Stimulated activated CD4-positive, alpha-beta T cell treated with anti-CD3 and anti-CD28 coated beads, Interleukin-4, amount 100 ng/mL, for 4 hours (primary cell): ENCODE measurements at places on chromosomes 2 and 18.
A peak's percentile ranks its signal among the peaks of the same experiment; 100 is the strongest.

DNA sequence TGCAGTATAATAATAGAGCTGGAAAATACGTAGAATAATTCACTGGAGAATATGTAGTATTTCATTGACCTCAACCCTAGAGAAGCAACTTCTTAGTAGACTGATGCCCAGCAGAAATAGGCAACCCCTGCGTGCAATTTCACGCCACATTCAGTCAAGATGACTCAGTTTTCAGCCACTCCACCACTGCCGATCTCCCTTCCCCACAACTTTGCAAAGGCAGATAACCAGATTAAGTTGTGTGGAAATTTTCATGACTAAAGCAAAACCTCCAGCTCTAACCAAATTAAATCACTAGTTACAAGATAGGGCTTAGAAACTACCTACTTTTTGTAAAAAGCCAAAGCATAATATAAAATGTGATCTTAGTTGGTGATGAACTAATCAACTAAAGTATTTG lies 63.3 kb upstream of the STK17B start:
- peak; percentile 68 for DNase-seq

- no peak for DNase-seq
Observed at GRCh38 chr2:101817481-101817880, 120.0 kb downstream of the MAP4K4 start.

- DNase-seq: no peak
Observed at GRCh38 chr18:40935423-40935822, 1019.6 kb upstream of the PIK3C3 start.

DNA sequence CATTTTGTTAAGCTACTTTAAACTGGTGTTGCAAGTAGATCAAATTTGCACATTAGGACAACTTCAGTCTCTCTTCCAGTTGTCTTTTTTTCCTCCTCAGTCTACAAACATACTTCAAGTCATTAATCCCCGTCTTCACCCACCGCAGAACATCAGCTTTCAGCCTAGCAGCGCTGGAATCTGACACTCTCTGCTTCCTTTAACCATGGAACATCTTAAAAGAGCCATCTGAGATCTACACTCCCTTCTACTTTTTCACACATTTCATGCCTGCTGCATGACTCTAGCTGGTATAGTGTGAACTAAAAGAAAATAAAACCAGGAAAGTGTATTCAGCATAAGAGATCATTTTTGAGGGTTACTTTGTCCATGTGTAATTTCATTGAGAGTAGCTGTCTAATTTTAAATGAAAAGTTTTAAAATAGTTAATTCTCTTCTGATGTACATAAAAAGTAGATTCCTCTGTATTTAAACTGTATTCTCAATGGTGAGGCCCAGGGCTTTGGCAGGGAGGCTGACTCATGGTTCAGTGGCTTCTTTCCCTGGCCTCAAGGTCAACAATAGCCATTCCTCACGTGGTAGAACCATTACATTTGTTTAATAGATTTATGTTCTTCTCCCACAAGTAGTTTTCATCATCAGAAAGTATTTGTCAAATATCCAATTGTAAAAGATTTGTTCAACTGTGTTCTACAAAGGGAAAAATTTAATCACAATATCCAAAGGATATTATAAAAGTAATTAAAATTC lies 16.5 kb downstream of the SGPP2 start:
- no peak for DNase-seq

GRCh38 chr2:65658881-65659280 lies 226.5 kb upstream of the SPRED2 start:
- DNase-seq: no peak

- no peak for DNase-seq
Observed at GRCh38 chr18:60134806-60135205, 235.0 kb downstream of the PMAIP1 start.

GRCh38 chr18:68186039-68186438 lies 528.9 kb downstream of the TMX3 start:
- no peak for DNase-seq

- no peak for DNase-seq
Observed at GRCh38 chr2:66691031-66691965, 256.4 kb downstream of the MEIS1 start.

- DNase-seq: no peak
Observed at GRCh38 chr18:62464266-62464665, 58.6 kb upstream of the ZCCHC2 start.

DNA sequence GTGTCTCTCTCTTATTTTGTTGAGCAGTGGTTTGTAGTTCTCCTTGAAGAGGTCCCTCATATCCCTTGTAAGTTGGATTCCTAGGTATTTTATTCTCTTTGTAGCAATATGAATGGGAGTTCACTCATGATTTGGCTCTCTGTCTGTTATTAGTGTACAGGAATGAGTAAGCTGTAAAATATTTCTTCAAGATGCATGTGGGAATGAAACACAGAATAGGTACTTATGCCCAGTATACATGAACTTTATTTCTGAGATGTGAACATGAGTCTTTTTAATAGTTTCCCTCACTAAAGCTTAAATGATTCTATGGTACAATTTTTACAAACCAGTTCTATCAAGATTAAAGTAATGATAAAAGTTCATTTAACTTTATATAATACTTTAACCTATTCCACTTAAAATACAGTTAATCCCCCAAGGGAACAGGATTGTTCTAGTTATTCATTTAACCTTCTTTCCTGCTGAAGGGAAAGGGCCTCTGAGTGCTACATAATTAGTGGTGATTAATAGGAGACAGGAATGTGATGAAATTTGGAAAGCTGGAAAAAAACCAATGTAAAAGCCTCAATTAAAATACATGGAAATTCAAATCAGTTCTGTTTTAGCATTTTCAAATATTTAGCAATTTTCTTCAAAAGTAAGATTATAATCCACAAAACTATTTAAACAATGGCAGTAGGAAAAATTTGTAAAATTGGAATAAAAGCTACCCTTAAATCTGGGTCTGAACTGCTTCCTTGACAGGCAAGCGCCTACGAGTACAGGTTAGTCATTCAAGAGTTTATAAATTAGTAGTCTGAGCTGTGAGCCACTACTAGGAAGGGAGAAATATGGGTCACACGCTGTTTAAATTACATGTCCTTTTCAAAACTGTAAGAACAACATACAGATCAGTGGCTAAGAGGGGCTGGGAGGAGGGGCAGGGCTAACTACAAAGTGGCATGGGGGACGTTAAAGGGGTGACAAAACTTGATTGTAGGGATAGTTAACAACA lies 28.9 kb downstream of the SPIRE1 start:
- no peak for DNase-seq

DNA sequence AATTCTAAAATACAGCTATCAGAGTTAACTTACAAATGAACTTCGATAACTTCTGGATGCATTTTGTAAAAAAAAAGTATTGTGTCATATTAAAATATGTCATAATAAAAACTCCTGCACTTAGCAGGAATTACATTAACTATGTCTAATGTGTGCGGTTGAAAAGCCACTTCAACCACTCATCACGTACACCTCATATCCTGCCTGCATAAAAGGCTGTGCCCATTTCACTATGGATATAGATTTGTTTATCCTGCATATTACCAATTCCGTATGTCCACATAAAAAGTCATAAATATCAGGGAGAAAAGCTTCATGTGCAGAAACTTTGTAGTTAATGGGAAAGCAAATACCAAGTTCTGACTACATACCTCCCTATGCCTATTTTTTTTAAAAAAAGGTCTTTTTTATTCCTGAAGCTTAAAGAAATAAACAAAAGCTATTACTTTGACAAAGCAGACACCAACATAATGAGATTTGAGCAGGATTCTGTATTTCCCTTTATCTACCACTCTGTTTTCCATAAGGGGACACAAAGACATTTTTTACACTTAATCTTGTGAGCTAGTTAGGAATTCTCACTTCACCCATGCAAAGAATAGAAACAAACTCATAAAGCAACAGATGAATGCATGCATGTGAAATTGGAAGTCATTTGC lies 96.1 kb downstream of the PPP1R1C start:
- DNase-seq: no peak

DNA sequence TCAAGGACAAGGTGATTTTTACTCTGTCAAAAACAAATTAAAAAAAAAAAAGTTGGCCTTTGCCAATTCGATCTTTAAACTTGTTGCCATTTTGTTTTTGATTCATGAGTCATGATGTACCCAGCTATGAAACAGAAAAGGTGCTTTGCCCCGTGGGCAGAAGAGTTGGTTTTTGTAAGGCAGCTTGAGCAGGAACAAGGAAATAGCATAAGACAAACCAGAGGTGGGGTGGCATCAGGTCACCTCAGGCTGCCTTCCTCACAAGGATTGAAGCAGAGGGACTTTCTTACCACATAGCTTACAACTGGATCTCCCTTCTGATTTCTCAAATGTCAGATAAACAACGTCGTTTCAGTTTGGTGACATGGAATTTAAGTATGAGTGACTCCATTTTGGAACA lies 123.8 kb downstream of the ARL4C start:
- peak; percentile 49 for DNase-seq

DNA sequence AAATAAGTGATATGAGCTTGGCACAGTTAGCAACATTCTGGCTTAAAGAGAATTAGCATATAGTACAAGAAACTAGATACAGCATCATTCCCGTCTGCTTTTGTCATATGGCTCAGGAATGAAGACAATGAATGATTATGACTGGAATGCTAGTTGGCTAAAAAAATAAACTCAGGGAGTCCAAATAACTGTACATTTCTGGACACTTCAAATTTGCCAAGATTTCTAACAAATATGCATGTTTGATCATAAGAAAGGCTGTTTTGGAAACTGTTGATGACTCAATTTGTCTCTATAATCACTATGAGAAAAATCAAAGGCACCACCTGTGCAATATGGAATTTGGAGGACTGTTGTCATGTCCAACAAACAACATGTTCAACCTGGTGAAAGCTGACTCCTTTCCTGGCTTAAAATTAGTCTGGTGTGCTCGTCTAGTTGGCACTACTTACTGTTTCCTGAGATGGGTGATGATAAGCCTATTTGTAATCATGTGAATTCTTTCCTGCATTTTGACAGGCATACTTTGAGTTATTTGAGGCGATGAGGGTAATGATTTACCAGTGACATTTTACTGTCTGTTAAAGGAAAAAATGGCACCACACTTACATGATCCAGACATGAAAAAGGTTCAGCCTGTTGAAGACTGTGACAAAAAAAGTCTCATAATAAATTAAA lies 133.9 kb upstream of the CDH20 start:
- DNase-seq: no peak

GRCh38 chr2:86249579-86250391 lies 50.5 kb downstream of the MRPL35 start:
- DNase-seq: no peak

- no peak for DNase-seq
Observed at GRCh38 chr2:216777637-216778273, 82.1 kb downstream of the TNP1 start.

GRCh38 chr2:9762941-9763340 lies 80.3 kb upstream of the TAF1B start:
- DNase-seq: no peak

GRCh38 chr18:62842898-62843297 lies 127.6 kb downstream of the PHLPP1 start:
- no peak for DNase-seq

DNA sequence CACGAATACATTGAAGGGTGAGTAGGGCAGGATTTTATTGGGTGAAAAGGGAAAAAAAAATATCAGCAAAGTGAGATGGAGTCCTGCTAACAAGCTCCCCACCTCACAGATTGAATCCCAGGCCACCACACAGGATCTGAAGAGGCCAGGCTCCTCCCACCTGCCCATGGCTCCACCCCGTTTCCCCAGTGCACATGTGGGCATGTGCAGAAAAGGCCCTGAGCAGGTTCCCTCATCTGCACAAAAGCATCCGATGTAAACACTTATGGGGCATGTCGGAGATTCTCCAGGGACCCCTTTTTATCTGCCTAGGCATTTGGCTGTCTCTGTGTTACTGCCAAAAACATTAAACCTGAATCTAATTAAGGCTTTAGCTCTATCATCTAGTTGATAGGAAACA lies 35.2 kb downstream of the SKA1 start:
- DNase-seq: no peak

DNA sequence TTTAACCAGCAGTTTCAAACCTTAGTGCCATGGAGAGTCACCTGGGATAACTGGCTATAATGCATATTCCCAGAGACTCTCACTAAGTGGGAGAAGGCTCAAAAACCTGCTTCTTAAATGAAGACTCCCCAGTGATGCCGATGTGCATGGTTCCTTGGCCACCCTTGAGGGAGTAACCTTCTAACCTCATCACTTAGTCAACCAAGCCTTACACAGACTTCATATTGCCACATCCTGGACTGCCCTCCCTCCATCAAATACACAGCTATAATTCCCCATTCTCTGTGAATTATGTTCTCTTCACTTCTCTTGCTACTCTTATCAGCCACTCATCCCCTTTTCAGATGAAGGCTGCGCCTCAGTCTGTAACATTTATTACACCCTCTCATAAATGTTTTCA lies 462.9 kb upstream of the RGPD4 start:
- DNase-seq: no peak

GRCh38 chr2:64766841-64767669 lies 113.3 kb upstream of the SERTAD2 start:
- no peak for DNase-seq

- DNase-seq: no peak
Observed at GRCh38 chr2:216829533-216829932, 30.3 kb downstream of the TNP1 start.

DNA sequence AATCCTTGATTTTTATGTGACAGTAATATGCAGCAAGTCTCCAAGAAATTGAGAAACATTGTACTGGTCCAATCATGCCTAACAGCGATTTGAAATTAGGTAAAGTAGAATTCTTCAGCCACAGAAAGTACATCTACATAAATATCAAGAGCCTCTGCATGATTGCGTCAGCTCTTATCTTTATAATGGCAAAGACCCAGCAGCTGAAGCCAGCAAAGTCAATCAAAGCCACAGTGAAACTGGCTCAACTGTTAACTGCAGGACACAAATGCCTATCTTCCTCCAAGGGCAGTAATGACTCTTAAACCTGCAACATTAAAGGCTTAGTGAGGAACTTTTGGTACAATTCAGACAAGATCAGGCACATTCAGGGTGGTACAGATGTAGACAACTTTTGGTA lies 102.5 kb downstream of the BARD1 start:
- no peak for DNase-seq

DNA sequence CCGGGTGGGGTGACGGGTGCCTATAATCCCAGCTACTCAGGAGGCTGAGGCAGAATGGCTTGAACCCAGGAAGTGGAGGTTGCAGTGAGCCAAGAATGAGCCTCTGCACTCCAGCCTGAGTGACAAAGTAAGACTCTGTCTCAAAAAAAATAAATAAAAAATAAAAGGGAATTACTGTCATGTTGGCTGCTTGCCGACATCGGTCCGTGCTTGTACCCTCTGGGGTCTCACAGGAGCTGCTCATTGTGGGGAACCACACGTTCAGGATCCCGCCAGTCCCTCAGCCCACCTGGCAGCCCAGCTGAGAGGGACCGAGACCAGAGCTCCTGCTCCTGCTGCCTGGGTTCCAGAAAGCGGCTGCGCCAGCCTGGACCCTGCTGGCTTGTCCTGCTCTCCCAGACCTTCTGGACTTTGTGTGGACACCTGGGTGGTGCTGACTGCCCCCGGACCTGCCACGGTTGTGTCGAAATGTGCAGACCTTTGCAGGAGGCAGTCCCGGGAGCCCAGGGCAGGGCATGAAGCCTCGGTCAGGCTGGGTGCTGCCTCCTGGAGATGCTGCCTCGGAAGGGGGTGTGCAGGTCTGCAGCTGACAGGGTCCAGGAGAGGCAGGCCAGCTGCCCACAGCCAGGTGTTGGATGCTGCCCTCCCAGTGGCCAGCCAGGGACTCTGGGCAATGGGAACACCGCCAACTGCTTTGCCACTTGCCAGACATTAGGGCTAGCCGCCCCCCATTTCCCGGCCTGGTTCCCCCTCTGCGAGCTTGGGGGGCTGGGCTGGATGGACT lies 16.4 kb downstream of the KLF11 start:
- DNase-seq: no peak

GRCh38 chr2:149816756-149817551 lies 229.4 kb upstream of the MMADHC start:
- DNase-seq: no peak

- DNase-seq: no peak
Observed at GRCh38 chr18:46481847-46482245, 175.2 kb downstream of the LOXHD1 start.
